Anterior cingulate cortex (tissue), 58 donors: ENCODE measurements at places on chromosomes 12 and 14.

DNA sequence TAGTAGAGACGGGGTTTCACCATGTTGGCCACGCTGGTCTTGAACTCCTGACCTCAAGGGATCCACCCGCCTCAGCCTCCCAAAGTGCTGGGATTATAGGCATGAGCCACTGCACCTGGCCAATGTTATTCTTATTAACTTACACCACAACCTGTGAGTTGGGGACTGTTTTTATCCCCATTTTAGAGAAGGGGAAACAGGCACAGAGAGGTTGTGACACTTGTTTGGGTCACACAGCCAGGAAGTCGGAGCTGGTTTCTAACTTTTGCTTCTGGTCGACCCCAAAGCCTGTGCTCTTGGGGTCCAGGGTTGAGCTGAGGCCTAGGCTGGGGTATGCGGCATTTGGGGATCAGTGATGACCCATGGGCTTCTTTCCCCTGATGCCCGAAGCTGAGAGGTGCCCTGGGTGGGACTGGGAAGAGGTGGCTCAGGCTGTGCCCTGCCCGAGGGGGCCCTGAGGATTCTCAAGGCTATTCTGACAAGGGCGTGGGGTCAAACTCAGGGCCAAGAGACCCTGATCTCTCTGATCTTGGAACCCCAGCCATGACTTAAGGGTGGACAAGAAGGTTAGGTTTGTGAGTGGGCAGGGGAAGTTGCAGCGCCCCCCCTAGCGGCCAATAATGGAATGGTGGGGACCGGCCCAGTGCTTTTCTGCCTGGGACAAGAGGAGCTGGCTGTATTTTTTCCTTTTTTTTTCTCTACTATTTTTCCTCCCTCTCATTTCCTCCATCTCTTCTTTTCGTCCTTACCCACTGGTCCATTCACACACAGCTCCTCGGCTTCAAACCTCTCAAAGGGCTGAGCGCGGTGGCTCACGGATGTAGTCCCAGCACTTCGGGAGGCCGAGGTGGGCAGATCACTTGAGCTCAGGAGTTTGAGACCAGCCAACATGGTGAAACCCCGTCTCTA, 3.0 kb downstream of the SDSL start:
- DNase-seq = peak; percentile 28

GRCh38 chr12:68331500-68331868, 678 bp downstream of the MDM1 start:
- DNase-seq = no peak

DNA sequence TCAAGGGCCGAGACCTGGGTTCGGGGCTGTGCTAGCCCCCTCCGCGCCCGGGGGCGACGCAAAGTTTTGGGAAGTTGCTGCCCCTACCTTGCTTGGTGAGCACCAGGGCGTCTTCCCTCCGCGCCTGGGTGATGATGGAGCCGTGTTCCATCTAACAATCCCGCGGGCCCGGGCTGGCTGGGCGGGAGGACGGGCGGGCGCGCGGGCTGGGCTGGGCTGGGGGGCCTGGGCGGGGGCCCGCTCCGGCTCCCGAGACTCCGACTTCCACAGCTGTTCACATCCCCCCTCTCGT, 298 bp downstream of the CTDSP2 start:
- DNase-seq = no peak

DNA sequence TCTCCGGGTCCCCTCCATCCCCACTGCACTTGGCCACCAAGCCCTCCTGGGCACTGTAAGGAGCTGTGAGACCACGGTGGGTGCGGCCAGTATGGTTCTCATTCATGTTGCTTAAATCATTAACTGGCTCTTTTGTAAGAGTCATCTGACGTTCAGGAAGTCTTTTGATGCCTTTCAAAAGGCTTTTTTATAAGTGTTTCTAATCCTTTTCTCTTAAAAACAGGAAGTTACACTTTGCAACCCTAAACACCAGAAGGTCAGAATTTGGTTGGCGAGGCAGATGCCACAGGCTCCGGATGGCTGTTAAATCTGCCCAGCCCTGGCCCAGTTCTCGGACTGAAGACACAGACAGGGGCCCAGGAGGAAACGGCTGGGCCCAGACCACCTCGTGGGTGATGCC, 26.1 kb upstream of the DIO3 start:
- DNase-seq = no peak

DNA sequence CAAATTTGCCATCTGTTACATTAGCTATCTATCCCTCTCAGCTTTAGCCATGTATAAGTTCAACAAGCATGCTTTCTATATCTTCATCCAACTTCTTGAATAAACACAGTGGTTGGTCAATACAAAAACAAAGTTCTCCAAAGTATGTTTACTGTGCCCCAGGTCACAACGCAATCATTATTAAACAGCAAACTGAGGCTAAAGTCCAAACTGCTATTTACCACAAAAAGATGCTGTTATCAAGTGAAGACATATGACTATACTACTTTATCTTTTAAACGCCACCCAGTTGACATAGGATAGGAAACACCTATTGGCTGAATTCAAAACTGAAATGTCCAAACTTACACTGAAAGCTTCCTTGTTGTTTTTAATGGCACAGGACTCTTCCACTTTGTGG, 11.7 kb downstream of the ZCCHC8 start:
- no peak for DNase-seq

DNA sequence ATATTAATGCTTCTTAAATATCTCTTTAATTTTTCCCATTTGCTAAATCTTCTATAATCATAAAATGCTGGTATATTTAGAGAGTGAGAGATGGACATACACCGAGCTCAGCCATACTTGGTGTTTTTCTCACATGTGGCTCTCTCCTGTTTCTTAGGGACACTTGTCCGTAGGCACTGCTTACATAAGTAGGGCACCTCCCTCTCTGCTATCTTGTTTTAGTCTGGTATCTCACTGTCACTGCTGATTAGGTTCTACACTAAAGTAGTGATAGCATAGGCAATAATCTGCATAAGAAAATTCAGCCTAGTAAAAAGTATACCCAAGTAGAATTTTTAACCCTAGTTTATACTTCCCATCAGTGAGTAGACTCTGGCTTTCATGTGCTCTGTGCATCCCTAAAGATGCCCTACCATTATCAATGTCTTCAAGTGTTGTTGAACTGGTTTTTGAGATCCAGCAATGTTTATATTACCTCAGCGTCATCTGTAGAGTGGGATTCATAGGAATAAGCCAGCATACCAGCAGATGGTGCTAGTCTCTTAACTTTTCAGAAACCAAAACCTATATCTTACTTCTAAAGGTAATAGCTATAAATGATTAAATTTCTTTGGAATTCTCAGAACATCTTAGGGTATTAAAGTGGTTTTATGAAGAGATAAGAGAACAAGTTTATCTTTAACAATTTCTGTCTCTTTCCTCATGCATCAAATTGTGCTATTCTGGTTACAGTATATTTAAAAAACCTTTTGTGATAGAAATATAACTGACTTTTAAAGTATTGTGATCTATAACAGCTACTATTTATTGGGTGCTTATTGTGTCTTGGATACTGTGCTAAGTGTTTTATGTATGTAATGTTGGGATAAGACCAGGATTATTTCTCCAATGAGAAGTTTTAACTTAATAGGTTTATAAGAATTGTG, 32.9 kb downstream of the ARID2 start:
- no peak for DNase-seq

DNA sequence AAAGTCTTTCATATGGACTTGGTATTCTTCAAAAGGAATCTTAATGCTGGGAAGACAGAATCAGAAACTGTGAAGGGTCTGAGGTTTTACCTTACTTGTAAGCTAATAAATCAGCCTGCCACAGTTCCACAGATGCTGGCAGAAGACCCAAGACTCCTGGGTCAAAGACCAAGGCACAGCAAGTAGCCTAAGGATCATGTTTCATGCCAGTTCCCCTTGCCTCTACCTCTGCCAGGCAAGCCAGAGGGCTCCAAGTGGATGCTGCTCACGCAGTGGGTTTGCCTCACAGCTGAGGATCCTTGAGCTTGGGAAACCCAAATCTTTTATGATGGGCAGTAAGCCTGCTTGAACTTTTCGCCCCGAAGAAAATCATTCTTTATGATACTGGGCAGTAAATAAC, 15.2 kb upstream of the RXYLT1 start:
- no peak for DNase-seq

- DNase-seq = no peak
Measured at GRCh38 chr12:85559127-85559526, 277.1 kb downstream of the RASSF9 start.

GRCh38 chr12:111636209-111636945, 37.3 kb upstream of the ATXN2 start:
- DNase-seq = peak; percentile 35

DNA sequence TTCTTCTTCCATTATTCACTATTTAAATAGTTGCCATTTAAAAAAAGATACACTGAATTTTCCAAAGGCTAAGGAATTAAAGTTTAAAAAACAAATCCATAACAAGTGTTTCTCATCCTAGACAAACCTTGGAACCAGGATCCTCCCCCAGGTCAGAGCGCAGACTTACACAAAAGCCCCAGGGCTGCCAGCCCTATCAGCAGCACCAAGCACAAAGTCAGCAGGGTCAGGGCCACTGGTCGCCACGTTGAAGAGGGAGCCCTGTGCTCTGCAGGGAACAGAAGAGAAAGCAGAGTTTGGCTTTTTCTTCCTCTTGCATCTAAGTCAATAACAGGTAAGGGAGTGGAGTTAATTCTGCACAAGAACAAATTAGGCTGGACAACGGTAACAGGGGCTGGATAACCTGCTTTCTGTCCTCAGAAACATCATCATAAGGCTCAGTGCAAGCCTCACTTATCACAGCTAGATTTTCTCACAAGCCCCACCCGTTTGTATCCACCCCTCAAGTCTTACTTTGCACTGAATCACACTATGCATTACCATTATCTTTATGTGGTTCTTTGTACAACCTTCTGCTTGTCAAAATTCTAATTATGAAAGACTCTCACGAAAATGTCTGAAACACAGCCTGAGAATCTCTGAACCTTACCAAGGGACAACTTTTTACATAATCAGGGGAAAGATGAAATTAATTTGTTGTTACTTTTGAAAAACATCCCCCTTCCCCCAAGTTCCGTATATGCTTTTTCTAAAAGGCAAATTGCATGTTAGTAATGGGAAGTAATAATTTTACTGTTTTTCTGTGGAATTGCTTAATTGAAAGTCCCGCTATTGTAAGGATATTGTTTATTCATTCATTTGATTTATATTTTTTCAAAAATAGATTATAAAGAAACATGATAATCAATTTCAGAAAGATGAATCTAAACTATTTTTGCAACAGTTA, 9.6 kb downstream of the CLEC1A start:
- no peak for DNase-seq

DNA sequence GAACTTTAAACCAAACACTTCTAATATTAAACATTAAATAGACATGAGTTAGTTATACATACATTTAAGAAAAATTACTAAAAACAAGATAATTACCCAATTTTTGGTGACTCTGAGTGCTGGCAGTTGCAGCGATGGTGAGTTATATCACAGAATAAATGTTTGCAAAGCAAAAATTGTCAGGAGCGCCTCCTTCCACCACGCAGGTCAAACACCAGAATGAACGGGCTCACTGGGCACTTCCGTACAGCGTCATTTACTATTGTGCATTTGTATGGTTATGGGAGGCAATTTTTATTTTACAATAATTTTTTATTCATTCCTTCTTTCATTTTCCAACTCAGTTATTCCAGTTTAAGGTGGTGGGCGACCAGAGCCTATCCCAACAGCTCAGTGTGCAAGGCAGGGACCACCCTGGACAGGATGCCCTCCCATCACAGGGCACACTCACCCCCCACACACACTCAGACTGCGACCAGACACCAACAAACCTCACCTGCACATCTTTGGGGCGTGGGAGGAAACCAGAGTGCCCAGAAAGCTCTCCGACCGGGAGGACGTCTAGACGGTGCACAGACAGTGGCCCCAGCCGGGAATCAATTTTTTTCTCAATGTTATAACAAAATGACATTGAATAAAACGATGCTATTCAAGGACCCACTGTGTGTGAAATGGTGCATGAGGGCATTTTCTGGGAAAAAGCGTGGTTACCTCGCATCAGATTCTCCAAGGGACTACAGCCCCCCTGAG, 67.2 kb downstream of the TESC start:
- DNase-seq = no peak

- no peak for DNase-seq
Measured at GRCh38 chr12:113788020-113788856, 177.9 kb downstream of the RBM19 start.

- DNase-seq = no peak
Measured at GRCh38 chr12:67019070-67019469, 250.1 kb upstream of the CAND1 start.

GRCh38 chr12:58583529-58583928, 336.8 kb downstream of the LRIG3 start:
- DNase-seq = no peak

DNA sequence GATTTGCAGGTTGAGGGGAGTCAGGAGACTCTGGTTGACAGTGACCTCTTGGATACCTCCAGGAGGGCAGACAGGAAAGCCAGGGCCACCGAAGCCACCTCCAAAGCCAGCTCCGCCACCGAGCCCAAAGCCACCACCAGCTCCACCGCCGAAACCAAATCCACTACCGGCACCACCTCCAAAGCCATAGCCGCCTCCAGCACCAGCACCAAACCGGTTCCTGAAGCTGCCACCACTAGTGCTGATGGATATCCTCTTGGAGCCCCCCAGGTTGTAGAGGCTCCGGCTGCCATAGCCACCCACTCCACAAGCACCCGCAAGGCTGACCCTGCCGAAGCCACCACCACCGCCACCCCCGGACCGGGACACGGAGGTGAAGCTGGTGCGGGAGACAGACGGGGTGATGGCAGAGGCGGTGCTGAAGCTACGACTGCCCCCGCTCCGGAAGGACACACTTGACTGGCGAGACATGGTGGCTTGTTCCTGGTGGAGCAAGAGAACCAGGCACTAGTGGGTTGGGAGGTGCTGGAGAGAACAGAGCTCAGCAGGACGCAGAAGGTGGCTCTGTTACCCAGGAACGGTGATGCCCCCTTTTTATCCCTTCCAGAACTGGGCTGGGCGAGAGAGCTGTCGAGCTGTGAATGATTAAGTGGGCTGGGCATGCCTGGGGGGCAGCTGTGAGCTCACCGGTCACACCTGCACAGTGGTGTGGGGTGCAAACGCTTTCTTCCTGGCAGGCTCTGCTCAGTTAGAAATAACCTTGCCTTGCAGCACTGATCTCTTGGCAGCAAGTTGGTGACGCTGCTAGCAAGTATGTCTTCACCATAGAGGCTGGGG, at the start of gene KRT5:
Gene KRT5, minus strand, starts transcription at position 569 of the 837 bp plus-strand sequence. Its CDS starts 98 bp downstream, at position 471.
- DNase-seq = no peak

DNA sequence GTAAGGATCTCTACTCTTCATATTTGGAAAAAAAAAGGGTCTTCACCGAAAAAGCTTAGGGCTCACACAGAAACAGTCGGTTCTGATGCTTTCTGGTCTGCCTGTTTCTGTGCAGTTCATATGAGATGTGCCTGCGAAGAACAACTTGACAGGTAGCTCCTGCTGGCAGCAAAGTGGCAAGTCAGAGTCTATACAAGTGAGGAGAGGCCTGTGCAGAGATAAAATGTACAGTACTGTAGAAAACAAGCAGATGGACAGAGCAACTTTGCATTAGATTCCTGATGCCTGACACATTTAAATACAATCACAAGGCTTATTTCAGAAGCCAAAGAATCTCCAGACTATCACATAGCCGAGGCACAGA, 936.0 kb downstream of the DIO2 start:
- no peak for DNase-seq

GRCh38 chr14:34420547-34421150, 41.4 kb downstream of the SPTSSA start:
- DNase-seq = no peak
